RCC 7860 (cell line): ENCODE measurements at places on chromosomes 12 and 14.
A peak's percentile ranks its signal among the peaks of the same experiment; 100 is the strongest.

DNA sequence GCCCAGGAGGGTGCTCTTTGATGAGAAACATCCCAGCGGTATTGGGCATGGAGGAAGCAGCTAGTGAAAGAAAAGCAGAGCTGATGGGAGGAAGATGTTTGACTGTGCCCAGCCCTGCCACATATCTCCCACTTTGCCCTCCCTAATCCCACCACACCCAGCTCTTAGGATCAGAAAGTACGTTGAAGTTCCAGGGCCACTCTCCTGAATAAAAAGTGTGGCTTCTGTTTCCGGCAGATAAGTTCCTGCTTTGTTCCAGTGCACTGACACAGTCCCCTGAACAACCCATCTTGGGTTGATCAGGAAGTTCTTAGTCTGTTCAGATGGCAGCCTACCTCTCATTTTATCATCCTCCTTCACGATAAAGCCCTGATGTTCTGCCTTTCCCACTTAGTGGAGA, 16.5 kb downstream of the TPCN1 start:
- DNase-seq: no peak

- DNase-seq: no peak
These were observed 263.7 kb downstream of the BMP4 start for GRCh38 chr14:53692885-53693284.

GRCh38 chr12:89862511-89863445, 154.1 kb upstream of the ATP2B1 start:
- DNase-seq: no peak

DNA sequence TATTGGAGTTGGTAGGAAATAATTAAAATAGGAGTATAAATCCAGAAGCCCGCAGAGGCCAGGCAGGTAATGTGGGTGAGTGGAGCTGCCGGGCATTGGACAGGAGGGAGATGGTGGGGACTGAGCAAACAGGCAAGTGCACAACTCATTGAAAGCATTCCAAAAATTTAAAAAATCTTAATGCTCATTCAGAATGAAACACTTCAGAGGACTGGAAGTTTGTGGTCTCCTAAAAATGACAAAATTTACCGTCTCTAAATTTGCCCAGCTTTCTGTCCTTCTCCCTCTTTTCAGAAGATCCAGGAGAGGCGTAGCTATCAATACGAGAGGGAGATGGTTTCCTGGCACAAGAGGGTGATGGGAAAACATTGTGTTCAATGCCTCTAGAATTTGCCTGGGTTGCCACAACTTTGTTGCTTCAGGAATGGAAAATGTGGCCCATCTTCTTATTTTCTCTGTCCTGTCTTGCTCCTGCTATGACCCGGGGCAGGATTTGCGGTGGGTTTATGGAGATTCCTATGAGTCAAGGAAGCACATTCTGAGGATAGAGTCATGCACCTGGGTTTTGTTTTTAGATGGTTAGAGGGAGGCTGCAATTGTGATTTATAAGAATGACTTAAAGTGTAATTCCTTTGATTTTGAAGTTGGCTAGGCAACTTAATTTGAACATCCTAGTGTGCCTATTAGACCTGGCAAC, 72.2 kb downstream of the BORCS5 start:
- DNase-seq: no peak

DNA sequence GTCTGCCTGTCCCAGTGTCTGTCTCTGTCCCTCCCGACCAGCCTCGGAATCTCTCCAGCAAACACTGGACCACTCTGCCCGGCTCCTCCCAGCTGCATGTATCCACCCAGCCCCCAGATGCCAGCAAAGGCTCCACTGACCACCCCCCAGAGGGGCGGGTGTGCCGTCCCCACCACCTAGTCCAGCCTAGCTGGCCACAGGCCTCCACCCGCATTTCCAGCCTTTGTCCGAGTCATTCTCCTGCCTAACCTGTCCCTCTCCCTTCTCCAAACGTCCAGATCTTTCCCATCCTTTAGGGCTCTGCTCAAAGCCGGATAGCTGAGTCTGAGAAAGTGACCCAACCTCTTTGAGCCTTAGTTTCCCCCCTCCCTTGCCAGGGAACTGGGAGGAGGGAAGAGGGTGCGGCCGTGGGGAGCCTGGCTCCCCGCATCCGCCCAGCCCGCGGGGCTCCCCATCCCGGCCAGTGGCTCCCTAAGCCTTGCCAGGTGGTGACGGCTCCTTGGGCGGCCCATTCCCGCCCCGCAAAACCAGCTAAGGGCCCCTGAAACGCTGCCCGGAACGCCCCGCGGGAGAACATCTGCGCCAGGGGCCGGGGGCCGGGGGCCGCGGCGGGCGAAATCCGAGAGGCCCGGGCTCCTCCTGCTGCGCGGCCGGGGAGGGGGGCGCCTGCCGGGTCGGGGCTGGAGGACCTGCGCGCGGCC, 34.6 kb upstream of the ANKRD9 start:
- DNase-seq: no peak

GRCh38 chr14:99604278-99604765, 315 bp upstream of the CCDC85C start:
- peak; percentile 65 for DNase-seq

DNA sequence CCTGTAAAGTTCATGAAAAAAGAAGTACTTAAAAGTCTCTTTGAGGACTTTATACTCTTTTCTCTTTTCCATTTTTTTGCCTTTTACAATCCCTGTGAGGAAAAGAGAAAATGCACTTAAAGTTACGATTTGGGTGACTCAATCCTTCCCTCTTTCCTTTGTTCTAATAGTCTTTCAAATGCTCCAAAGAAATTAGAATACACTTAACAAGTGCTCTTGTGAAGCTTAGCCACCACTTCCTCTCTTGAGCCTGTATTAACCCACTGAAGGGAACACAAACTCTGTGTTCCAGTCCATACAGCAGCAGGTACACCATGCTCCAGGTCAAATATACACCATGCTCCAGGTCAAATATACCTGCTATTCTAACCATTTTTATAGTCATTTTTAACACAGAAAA, 581.1 kb upstream of the MGAT4C start:
- DNase-seq: no peak

DNA sequence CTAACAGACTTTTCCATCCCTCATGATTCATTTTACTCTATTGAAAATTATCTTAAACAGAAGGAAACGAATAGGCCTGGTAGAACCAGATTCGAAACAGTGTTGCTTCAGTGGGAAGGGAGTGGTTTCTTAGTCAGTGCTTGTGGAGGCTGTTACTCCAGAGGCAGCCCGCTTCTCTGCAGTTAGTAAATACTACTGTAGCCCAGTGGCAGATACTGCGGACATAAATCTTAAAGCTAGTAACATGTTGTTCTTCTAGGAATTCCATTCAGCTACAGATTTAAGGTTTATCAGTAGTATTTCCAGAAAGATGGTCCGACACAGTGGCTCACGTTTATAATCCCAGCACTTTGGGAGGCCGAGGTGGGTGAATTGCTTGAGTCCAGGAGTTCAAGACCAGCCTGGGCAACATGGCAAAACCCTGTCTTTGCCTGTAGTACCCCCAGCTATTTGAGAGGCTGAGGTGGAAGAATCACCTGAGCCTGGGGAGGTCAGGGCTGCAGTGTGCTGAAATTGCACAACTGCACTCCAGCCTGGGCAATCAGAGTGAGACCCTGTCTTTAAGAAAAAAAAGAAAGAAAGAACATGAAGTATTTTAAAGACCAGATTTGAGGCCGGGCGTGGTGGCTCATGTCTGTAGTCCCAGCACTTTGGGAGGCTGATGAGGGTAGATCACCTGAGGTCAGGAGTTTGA, 45.9 kb downstream of the DIP2B start:
- DNase-seq: no peak

- no peak for DNase-seq
These were observed 105.3 kb downstream of the SLC6A15 start for GRCh38 chr12:84807249-84807648.

DNA sequence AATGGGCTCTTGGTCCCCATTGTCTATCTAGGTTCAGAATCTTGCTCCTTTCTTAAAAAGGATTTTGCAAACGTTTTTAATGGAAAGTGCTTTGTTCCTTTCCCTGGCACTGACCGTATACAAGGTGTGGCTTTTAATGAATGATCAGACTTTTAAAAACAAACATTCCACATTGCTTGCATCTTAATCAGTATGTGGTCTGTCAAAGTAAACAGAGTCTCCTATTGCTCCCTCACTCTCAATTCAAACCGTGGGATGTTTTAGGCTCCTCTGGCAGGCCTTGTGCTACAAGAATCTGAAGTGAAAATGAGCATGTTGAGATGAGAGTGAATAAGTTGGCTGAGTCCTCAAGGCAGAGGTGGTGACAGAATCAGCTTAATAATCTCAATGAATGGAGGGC, 107.0 kb downstream of the VRK1 start:
- DNase-seq: no peak

DNA sequence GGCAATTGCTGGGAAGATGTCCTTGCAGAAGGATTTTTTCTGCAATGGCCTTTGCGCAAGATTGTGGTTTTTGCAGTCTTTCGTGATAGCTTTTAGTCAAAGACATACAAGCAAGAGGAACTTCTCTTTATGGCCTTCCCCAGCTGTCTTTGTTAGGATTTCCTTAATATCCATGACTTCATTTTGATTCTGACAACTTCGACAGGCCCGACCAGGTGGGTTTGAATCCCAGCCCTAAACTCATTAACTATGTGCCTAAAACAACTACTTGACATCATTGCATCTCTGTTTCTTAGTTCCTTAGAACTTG, 13.3 kb upstream of the VRK1 start:
- DNase-seq: no peak

DNA sequence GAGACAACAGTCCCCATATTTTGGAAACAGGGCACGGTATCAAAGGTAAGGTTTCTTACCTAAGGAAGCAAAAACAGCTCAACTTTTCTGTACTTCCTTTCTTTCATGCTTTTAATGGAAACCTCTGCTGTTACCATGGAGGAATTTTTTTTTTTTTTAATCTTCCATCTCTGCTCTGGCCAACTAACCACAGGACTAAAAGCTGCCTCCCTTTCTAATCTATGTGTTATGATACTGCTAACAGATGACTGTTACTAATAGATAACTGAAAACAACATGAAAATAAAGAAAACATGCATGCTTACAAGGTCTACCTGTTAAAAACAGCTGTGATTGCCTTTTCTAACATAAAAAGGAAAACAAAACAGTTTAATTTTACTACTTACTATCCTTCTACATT, 168.4 kb downstream of the SOX5 start:
- DNase-seq: no peak

DNA sequence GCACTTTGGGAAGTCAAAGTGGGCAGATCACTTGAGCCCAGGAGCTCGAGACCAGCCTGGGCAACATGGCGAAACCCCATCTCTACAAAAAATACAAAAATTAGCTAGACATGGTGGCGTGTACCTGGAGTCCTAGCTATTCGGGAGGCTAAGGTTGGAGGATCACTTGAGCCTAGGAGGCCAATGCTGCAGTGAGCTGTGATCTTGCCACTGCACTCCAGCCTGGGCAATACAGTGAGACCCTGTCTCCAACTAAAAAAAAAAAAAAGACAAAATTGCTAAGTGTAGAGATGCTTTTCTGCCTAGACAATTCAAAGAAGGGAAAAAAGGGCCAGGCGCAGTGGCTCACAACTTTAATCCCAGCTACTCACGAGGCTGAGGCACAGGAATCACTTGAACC, 3.4 kb upstream of the LRP6 start:
- no peak for DNase-seq

DNA sequence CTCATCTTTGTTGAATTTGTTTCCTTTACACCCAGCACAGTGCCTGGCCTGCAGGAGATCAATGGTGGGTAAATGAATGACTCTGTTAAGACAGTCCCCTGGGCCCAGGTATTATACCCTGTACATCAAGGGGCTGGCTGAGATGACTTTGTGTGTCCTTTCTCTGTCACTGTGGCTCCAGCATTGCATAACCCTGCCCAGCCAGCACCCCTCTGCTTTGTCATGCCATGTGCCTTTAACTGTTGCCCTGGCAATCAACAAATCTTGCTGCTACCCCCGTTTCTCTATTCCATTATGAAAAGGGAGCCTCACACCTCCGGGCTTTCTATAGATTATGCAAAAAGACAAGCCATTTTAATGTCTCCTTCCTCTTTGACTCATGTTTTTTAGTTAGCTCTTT, 7.6 kb upstream of the FLVCR2 start:
- no peak for DNase-seq

DNA sequence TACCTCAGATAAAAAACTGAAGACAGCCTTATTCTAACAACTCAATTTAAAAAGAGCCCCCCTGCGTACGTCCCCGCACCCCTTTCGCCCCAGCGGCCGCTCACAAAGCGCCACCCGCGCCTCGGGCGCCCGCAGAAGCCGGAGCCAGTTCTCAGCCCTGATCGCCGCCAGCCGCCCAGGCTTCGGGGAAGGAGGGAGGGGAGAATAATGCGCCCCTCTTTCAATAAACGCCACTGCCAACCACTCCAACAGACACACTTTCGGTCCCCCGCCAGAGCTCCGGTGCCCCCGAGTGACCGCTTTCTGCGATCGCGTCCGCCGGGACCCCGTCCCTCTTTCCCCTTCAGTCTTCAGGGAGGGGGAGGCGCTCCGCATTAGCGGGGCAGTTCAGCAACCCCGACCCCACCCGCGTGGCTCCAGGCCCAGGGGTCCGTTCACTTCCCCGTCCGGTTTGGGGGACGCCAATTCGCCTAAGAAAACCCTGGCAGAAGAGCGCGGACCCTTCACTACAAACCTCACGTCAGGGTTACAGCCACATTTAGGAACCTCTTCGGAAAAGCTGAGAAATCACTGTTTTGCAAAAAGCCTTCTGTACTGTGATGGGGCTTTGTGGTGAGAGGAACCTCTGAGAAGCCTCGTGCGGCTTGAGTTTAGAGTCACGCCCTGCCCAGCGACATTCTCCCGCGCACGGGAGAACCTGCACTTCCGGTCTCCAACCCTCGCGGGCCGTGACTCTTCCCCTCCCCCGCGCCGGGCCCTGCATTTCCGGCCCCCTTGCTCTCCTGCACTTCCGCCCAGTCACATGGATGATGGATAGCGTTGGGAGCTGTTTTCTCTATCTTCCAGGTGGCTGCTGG, 18.7 kb downstream of the FOXG1 start:
- DNase-seq: no peak

DNA sequence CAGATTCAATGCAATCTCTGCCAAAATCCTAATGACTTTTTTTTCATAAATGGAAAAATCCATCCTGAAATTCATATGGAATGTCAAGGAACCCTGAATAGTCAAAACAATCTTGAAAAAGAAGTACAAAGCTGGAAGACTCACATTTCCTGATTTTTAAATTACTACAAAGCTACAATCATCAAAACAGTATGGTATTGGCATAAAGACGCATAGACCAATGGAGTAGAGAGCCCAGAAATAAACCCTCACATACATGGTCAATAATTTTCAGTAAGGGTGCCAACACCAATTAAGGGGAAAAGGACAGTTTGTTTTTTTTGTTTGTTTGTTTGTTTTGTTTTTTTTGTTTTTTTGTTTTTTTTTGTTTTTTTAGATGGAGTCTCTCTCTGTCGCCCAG, 4.6 kb upstream of the RD3L start:
- DNase-seq: no peak

DNA sequence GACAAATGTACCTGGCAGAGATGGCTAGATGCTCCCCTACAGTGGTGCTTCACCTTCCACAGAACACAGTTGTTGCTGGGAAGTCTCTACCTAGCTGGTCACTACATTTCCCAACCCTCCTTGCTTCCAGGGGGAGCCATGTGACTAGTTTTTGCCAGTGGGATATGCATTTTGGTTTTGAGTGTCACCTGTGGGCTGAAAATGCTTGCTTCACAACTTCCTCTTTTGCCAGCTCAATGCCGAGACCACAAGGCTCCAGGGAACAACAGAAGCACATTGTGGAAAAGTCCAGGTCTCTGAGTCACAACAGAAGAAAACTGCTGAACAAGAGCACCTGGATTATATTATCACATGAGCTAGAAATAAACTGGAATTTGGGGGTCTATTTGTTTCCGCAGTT, 48.5 kb upstream of the ARHGAP5 start:
- peak; percentile 53 for DNase-seq

GRCh38 chr14:71327691-71328090, 420.4 kb downstream of the PCNX1 start:
- no peak for DNase-seq
